Activated CD4-positive, alpha-beta memory T cell treated with anti-CD3 and anti-CD28 coated beads for 36 hours (primary cell): ENCODE measurements at places on chromosomes 1 and 21. TPM values are rescaled to one million over a fixed set of nuclear protein-coding genes. Genes with fewer than 3 reads are reported as not detected.

DNA sequence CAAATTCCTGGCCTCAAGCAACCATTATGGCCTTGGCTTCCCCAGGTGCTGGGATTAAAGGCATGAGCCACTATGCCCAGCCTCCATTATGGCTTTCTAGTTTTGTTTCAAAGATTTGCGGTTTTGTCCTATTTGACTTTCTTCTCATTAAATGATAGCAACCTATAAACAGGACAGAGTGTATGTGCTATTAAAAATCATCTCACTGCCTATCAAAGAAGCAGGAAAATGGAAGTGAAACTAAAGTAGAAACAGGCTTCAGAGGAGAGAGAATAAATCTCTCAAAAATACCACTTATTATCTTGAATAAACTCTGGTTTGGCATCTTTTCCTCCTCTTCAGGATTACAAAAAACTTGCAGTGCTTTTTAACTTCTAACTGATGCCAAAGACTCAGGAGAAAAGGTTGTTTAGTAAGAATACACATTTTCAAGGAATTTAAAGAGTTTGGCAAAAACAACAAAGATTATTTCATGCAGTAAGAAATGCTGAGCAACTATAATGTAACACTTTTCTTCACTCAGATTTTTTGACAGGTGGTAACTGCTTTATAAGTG, 28.7 kb downstream of the ACBD3 start:
- peak overlapping the region; percentile 8 for H3K27ac ChIP-seq
- no peak overlapping the region for H3K4me3 ChIP-seq
- H3K4me1 ChIP-seq, result peaks cover 9% of the 10 kb centered on the region
- peaks cover 35% of the 10 kb centered on the region for H3K36me3 ChIP-seq
- no peak for DNase-seq

- H3K4me1 ChIP-seq, result peaks cover 49% of the 10 kb centered on the region
- peak within 1 kb of the TSS; percentile 94 for H3K27ac ChIP-seq
- peak within 1 kb of the TSS; percentile 98 for H3K4me3 ChIP-seq
- DNase-seq, result peak; percentile 87
- H3K27me3 ChIP-seq, result no peaks in the 10 kb centered on the region
- peaks cover 20% of the 10 kb centered on the region for H3K36me3 ChIP-seq
Measured at GRCh38 chr1:37514350-37515184, at the start of gene MEAF6. Gene MEAF6 (minus strand): TSS chr1:37514766. CDS start chr1:37514746, 20 bp downstream.

- peaks cover 10% of the 10 kb centered on the region for H3K27me3 ChIP-seq
- H3K4me1 ChIP-seq, result peaks cover 2% of the 10 kb centered on the region
- H3K4me3 ChIP-seq, result no peak overlapping the region
- no peaks in the 10 kb centered on the region for H3K36me3 ChIP-seq
- no peak for DNase-seq
- no peak overlapping the region for H3K27ac ChIP-seq
Measured at GRCh38 chr1:40956407-40956806, 23.1 kb upstream of the CTPS1 start.

DNA sequence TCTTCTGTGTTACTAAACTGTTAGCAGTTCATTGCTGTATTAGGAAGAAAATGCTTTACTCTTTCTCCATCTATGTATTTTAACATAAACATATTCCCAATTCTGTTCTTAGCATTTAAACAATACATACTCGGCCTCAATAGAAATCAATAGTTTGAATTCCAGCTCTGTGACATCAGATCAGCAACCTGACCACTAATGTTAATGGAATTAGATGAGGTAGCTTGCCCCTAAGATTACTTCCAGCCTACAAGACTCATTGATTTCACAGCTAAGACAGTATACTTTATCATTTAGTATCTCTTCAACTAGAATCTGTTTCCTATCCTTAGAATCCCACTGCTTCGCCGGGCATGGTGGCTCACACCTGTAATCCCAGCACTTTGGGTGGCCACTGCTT, 38.9 kb downstream of the EPRS1 start:
- peaks cover 48% of the 10 kb centered on the region for H3K36me3 ChIP-seq
- H3K4me3 ChIP-seq, result no peak overlapping the region
- H3K4me1 ChIP-seq, result peaks cover 7% of the 10 kb centered on the region
- H3K27me3 ChIP-seq, result no peaks in the 10 kb centered on the region
- no peak overlapping the region for H3K27ac ChIP-seq

The LSM10 gene
- total RNA-seq, result 46.0 TPM

DNA sequence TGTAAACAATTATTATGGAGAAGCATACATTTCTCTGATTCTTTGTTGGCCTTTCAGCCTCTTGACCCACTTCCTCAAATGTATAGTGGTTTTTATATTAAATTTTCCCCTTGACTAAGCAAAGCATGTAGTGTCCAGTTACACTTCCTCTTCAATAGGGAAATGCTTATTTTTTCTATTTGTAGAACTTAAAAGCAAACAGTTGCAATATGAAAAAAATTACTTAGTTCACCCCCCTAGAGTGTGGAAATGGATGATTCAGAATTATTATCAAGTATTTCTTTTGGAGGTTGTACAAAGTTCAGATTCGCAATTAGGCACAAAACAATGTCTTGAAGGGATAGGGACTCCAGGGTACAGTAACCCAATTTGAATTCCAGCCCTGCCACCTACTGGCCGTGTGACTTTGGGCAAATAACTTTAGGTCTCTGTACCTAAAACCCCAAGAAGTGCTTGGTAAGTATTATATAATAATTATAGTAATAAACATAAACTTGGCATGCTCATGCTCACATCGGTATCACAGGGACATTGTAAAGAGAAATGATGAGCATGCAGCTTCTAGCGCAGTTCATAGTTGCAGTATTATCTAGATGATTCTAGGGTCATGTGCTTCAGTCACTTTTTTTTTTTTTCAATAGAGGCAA, 28.6 kb upstream of the IFNGR2 start:
- H3K27ac ChIP-seq, result no peak overlapping the region
- peaks cover 12% of the 10 kb centered on the region for H3K4me1 ChIP-seq
- no peak overlapping the region for H3K4me3 ChIP-seq
- H3K36me3 ChIP-seq, result no peaks in the 10 kb centered on the region

The ZBTB8A gene
- total RNA-seq, result 0.33 TPM
